ENCODE measurements at places on chromosomes 7 and 10. TPM values are rescaled to one million over a fixed set of nuclear protein-coding genes. Genes with fewer than 3 reads are reported as not detected.

SLC16A12 gene
- 0.31 TPM for total RNA-seq

TPST1 gene
- 40.2 TPM for total RNA-seq

ESYT2 gene
- total RNA-seq = 56.1 TPM

FAM25A gene
- total RNA-seq = not detected

CYP3A7 gene
- not detected for total RNA-seq

RBP3 gene
- not detected for total RNA-seq

ZPBP gene
- total RNA-seq = not detected

AKR1C2 gene
- not detected for total RNA-seq

ACTL6B gene
- total RNA-seq = not detected

GRM3 gene
- not detected for total RNA-seq

WASHC2A gene
- 41.2 TPM for total RNA-seq

ATG9B gene
- total RNA-seq = 1.8 TPM

TMEM273 gene
- not detected for total RNA-seq

TUBAL3 gene
- total RNA-seq = not detected
